ENCODE measurements at places on chromosomes 16 and 17.

GRCh38 chr17:34733333-34733732 lies 154.0 kb downstream of the TMEM132E start:
- no peak for DNase-seq

GRCh38 chr16:3882531-3882930 lies 2.0 kb upstream of the CREBBP start:
- no peak for DNase-seq

DNA sequence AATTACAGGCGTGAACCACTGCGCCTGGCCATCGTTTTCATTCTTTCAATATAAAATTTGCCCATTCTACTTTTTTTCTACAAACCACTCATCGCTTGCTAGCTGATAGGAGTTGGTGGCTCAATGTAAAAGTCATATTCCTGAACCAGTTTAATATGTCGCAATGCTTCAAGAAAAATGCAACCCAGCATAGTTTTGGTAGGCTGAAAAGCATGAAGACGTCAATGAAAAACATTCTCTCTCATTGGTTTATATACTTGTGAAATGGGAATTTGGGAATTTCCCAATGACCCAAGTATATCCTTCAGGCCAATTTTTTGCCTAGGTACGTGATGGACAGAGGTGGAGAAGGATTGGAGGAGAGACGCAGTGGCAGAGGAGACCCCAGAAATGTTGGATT lies 26.9 kb downstream of the USP43 start:
- no peak for DNase-seq

- no peak for DNase-seq
Measured at GRCh38 chr17:2406271-2406902, 5.5 kb upstream of the MNT start.

GRCh38 chr17:36498560-36499300 lies 12.2 kb downstream of the ZNHIT3 start:
- DNase-seq = no peak

DNA sequence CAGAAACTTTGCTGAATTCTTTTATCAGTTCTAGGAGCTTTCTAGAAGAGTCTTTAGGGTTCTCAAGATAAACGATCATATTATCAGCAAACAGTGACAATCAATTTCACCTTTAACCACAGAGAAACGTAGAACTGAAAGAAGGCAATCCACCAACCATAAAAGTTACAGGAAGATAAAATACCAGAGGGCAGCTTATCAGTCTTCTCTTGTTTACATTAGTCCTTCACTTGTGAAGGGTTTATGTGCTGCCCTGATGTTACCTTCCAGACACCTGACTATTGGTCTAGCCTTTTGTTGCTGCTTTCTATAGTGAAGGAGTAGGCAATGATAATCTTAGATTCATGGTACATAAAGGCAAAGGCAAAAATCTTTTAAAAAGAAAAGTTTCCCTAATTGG lies 73.2 kb upstream of the EFCAB3 start:
- DNase-seq = no peak

GRCh38 chr17:82257473-82257872 lies 16.0 kb downstream of the CSNK1D start:
- DNase-seq = no peak

DNA sequence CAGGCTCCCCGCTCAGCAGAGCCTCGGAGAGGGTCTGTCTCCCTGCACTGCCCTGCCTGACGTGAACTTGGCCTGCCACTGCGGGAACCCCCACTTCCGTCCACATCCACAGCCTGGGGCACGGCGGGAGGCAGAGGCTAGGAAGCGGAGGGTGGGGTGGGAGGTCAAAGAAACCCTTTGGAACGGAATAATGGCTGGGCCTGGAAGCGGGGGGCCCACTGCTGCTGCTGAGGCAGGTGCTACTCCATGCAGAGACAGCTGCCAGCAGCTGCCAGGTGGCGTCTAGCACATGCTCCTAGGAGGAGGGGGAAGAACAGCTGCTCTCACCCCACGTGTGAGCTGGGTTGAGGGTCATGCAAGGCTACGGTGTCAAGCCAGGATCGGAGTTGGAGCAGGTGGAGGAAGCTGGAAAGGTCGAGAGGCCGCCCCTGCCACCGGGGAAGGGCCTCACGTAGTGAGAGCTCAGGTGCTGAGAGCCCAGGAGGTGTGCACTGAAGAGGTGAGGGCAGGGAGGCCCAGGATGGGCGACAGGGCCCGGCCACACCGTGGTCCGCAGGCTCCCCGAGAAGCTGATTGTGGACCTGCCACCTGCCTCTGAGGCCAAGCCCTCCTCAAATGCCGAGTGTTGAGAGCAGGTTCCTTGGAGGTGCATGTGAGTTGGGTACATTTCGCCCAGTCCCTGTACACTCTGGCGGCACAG lies 9.8 kb downstream of the FSCN2 start:
- no peak for DNase-seq

- no peak for DNase-seq
Measured at GRCh38 chr17:6498901-6499540, 54.8 kb downstream of the PIMREG start.

DNA sequence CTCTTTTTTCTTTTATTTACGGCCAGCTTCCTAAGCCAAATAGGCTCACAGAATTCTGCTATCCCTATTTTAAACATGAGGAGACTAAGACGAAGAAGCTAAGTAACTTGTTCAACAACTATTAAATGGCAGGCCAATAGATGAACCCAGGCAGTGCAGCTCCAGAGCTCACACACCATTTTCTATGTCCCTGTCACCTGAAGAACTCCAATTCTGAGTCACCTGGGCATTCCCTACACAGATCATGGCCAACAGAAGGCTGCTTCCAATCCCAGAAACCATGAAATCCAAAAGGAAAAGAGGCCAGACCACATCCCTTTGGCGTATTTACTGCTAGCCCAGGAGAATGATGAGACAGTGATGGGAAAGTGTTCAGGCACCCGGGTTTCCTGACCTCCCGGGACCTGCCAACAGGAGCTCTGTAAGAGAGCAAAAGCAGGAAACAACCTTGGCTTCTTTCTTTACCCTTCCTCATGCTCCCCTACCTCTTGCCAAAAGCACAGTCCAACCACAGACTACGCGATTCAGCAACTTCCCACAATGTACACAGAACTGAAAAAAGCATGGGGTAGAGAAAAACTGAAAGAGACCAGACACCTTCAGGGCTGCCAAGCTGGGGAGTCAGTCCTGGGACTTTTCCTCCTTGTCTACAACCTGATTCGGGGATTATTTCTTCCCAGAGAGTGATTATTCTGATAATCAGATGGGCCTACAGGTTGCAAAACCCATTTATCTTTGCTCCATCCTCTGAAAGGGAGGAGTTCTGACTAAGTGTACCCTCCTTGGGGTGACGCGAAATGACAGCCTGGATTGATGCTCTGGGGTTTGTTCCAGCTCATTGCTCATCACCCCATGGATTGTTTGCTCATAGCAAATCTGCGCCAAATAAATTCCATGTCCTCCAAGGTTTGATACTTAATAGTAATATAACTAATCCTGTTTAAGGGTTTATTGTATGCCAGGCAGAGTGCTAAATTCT lies 47.8 kb upstream of the HAS3 start:
- DNase-seq = peak; percentile 96

DNA sequence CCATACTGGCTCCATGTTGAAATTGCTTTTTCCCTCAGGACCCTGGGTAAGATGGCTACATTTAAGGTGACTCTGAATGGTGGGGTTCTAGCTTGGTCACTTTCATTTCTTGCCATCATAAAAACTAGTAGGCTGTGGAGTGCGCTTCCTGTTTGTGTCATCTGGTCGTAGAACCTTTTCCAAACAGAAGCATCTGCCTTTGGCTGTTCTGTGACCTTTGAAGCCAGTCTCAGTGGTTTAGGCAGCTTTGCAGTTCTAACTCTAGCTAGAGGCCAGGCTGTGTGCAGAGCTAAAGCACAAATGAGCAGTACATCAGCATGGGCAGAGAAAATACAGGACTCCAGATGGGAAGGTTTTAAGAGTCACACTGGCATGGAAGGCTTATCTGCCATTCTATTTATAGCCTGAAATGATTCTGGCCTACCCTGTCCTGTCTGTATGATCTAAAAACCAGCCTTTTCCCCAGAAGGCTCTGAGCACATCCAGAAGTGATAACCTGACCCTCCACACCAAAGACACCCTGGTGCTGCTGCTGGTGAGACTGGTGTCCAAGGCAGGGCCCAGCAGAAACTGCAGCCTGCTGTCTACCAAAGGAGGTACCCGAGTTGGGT lies 8.6 kb downstream of the ESRP2 start:
- DNase-seq = no peak

GRCh38 chr17:33258296-33258695 lies 34.8 kb downstream of the ASIC2 start:
- no peak for DNase-seq

DNA sequence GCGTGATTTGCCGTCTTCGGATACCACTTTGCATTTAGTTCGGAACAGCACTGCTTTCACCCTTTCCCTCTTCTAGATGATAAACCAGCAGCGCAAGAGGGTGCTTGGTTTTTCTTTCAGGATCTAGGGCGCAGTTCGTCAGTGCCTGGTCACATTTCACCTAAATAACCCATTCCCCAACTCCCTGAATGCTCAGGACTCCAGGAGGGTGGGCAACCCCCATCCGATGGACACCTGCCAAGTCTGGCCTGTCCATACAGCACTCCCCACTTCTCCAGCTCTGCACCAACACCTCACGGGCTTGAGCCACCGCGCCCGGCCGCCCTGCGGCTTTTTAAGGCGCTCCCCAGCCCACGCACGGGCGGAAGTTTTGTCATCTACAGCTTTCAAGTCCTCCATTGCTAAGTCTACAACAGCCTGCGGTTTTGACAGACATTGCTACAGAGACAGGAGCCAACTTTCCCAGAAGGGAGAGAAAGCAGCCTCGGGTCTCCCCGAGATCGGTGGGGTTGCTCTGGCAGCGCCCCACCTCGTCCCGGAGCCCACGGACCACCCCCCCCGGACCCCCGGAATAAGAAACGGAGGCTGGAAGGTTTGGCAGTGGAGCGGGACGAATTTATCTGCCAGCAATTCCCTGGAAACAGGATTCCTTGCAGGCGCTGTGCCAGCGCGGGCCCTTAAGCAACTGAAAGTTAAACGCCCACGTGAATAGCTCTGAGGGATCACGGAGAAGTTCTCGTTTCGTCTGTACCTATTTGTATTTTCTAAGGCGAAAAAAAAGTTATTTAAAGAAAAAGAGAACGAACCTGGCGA lies 38.6 kb upstream of the SLFN13 start:
- no peak for DNase-seq

- DNase-seq = no peak
Measured at GRCh38 chr16:79623062-79623461, 22.5 kb upstream of the MAF start.

DNA sequence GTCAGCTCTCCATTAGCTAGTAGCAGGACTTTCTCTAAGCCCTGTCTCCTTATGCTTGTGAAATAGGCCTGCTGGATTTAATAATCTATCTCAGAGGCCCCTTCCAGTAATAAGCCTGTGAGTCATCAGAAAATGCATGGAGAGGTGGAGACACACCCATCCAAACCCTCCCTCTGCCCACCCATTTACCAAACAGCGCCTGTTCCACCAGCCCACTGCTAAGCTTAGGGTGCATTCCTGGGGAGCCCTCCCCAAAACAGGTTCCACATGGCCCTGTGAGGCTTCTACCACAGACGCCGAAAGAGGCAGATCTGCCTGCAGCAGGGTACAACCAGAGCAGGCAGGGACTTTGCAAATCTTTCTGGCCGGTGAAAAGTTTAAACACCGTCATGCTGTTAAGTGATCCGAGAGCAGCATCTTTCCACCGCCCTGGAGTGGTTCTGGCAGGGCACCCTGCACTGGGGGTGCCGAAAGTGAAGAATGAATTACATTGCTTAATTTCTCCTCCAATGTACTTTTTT lies 99.3 kb downstream of the GAS7 start:
- DNase-seq = no peak

- DNase-seq = no peak
Measured at GRCh38 chr16:83397601-83398291, 410.0 kb upstream of the HSBP1 start.

GRCh38 chr16:46954562-46954961 lies 18.9 kb downstream of the DNAJA2 start:
- no peak for DNase-seq

GRCh38 chr17:7997186-7997585 lies 5.2 kb upstream of the GUCY2D start:
- no peak for DNase-seq

- no peak for DNase-seq
Measured at GRCh38 chr17:80742581-80743180, 198.0 kb downstream of the RPTOR start.

DNA sequence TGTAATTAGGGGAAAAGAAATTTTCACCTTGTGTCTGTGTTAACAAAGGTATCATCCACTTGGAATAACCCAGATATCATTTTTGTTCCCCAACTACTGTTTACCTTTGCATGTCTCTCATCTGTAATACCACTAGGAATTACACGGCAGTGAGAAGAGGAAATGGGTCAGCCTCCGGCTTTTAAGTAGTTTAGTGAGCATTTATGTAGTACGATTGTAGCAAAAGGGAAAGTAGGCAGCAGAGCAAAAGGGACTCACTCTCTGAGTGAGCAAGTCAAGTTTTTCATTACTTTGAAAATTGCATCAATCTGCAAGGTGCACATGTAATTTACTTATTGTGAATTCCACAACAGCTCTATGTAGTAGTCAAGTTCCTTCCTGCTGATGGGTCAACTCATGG lies 11.2 kb downstream of the PHF12 start:
- DNase-seq = no peak
